ENCODE measurements at places on chromosomes 4 and X.

- no peak for DNase-seq
These were observed 942 bp upstream of the APLN start for GRCh38 chrX:129655547-129656249.

DNA sequence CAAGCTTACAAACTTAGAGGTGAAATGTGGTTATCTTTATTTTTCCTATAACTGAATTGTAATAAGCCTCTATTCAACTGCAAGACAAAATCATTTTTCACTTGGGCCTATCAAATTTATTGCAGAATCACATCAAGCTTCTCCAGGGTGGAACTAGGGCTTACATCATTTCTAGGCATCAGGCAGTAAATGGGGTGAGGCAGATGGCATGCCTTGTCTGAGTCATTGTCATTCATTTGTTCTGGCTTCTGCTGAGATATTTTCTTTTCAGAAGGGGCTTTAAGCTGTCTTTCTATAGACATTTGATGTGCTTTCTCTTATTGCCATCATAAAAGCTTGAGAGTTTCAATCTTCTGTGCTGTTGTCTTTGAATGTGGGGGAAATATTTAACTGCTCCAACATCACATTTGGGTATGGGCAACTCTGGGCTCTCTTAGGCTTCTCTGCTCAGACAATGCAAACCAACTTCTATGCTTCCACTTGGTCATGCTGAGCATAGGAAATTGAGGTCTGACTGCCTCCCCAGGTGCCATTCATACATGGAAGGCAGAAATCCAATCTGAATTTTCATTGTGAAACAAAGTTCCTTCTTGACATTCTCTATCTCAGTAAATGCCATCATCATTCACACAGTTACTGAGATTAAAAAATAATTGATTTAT lies 225.8 kb upstream of the GIMD1 start:
- no peak for DNase-seq

DNA sequence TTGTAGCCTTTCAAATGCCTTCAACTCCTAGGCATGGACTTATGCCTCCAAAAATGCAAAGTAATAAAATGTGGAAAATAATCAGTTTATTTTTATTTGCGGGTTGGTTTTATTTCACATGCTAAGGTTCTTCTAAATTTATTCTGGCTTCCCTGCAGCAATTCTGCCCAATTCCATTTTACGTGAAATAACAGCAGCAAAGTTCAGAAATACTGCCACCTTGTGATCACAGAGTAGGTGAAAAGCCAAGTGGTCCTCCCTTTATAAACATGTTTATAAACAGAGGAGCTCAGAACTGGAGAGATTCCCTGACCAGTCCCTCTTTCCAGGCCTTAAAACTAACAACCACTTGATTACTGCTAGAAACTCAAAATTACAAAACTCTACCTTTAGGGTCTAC lies 14.7 kb upstream of the DCHS2 start:
- peak; percentile 6 for DNase-seq

GRCh38 chr4:2250357-2251072 lies 8.6 kb upstream of the HAUS3 start:
- DNase-seq: no peak

DNA sequence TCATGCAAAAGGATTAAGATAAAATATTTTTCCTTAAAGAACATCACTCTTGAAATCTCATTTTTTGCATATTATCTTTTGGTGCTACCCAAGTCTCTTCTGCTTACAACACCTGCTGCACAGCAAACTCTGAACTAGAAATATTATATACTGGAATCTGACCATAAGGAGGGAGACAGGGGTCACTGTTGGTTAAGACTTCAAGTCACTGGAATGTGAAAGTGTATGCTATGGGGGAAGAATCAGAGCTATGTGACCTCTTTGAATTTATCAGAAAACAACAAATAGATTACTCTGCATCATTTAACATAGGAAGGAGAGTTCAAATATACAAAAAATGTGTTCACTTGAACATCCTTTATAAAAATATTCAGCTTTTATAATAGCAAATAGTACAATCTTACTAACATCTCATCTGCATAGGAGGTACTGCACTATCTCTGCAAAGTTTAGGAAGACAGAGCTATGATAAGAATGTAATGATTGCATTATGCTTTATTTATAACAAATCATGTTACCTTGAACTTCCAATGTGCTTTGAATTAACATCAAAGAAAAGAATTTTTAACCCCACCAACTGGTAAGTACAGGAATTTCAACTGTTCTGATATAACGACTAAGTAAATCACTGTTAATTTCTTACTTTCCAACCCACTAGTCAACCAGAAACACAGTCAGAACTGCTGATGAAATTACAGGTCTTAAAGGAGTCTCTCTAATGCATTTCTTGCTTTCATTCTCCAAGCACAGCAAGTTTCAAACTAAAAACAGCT lies 69.8 kb downstream of the ZNF827 start:
- DNase-seq: no peak

DNA sequence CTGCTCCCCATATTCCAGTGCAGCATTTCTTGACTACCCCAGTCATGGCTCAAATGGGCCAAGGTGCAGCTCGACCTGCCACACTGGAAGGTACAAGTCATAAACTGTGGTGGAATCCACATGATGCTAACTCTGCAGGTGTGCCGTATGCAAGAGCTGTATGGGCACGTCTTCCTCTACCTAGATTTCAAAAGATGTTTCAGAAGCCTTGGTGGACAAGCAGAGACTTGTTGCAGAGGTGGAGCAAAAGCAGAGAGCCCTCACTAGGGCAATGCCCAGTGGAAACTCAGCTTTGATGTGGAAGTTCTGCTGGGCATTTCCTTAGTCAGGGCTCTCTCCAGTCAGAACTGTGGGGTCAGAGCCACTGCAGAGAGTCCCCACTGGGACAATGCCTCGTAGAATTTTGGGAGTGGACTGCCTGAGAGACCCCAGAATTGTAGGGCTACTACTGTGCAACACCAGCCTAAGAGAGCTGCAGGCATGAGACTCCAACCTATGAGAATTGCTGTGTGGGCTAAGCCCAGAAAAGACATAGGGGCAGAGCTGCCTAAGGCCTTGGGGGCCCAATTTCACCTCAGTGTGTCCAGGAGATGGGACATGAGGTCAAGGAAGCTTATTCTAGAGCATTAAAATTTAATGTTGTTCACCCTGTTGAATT lies 65.7 kb downstream of the BEX3 start:
- DNase-seq: no peak

DNA sequence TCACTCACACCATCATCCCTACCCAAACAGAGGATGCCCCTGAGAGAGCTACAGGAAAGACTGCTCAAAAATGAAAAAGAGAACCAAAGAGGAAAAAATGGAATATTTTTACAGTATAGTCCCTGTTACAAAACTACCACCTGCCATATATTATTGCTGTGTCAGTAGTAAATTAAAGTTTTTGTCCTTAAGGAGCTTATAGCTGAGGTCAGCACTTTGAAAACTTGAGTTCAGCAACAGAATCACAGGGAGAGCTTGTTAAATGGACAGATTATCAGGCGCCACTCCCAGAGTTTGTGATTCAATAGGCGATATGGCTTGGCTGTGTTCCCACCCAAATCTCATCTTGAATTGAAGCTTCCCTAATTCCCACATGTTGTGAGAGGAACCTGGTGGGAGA lies 71.9 kb upstream of the FAM9A start:
- no peak for DNase-seq

GRCh38 chrX:107374132-107374531 lies 75.3 kb upstream of the FRMPD3 start:
- DNase-seq: no peak

DNA sequence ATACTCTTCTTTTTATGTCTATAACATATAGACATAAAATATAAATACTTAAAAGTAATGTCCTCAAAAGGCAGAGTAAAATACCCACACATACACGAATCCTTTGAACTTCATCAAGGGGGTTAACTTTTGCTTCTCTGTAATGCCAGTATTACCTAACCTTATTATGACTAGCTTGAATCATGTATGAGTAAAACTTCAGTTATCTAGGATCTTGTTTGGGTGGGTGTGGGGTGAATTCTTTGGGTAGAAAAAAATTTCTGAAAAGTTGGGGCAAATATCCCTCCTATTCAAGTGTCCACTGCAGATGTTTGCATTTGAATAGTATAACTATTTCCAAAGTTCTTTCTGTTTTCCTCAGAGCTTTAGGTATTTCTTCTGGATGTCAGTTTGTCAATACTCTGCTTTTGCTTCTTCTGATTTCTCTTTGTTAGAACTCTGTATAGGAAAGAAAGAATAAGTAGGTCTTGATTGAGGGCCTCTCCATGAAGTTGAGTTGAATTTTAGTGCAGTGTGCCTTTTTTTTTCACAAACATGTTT lies 173.8 kb downstream of the ADGRL3 start:
- DNase-seq: no peak

DNA sequence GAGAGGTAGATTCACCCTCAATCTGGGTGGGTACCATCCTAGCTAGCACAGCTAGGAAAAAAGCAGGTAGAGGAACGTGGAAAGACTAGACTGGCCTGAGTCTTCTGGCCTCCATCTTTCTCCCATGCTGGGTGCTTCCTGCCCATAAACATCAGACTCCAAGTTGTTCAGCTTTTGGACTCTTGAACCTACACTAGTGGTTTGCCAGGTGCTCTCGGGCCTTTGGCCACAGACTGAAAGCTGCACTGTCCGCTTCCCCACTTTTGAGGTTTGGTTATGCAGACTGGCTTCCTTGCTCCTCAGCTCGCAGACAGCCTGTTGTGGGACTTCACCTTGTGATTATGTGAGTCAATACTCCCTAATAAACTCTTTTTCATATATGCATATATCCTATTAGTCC lies 36.4 kb upstream of the UGT2B4 start:
- no peak for DNase-seq

- peak; percentile 8 for DNase-seq
These were observed 3.0 kb upstream of the IRF2 start for GRCh38 chr4:184477201-184477999.

- no peak for DNase-seq
These were observed 205.3 kb upstream of the KLF8 start for GRCh38 chrX:56026815-56027214.

DNA sequence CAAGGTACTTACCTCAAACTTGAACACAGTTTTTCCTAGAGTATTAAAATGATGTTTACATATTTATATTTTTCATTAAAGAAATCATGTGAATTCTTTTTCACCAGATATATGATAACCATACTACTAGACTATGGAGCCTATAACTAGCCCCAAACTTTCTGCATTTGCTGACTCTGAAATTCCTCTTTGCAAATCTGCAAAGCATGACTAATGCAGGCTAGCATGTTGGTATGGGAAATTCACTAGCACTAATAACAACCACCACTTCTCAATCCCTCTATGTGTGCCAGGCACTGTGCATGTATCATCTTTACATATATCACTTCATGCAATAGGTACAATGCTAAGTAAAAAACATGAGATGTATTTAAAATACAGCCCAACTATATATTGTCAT lies 51.1 kb downstream of the SLC10A7 start:
- no peak for DNase-seq

DNA sequence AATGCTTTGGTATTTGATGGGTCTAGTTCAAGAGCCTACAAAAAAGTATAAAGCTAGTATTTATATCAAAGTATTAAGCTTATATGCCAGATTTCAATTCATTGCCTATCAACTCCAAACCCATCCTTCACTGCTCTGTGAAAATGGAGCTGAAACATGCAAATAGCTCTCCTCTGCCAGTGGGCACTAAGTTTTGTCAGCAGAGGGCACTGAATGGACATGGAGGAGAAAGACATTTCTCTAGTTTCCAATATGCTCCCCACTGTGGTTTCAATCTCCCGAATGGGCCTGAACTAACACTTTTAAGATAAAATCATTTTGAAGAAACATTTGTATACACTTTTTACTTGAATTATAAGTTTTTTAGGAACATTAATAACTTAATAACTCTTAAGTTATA lies 12.4 kb downstream of the PPID start:
- peak; percentile 51 for DNase-seq

GRCh38 chrX:106959901-106960300 lies 39.7 kb downstream of the CLDN2 start:
- DNase-seq: no peak

- DNase-seq: no peak
These were observed 67.7 kb downstream of the MID1IP1 start for GRCh38 chrX:38868941-38869401.

DNA sequence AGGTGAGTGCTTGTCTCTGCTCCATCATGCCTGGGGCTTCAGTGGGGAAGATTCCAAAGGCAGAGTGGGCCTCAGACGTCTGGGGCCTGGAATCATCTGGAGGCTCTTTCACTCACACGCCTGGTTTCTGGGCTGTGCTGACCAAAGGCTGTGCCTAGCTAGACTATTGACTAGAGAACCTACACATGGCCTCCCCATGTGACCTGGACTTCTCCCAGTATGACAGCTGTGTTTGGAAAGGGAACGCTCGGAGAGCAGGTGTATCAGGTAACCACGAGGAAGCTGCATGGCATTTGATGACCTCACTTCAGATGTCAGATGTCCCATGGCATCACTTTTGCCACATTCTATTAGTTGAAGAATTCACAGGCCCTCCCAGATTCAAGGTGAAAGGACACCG lies 51.0 kb downstream of the ADGRL3 start:
- no peak for DNase-seq

- peak; percentile 36 for DNase-seq
These were observed 605.9 kb upstream of the DIPK2B start for GRCh38 chrX:45806410-45807121.

GRCh38 chrX:97398030-97398551 lies 514.4 kb downstream of the RPA4 start:
- no peak for DNase-seq

GRCh38 chr4:6665320-6665654 lies 24.8 kb downstream of the MRFAP1 start:
- no peak for DNase-seq

DNA sequence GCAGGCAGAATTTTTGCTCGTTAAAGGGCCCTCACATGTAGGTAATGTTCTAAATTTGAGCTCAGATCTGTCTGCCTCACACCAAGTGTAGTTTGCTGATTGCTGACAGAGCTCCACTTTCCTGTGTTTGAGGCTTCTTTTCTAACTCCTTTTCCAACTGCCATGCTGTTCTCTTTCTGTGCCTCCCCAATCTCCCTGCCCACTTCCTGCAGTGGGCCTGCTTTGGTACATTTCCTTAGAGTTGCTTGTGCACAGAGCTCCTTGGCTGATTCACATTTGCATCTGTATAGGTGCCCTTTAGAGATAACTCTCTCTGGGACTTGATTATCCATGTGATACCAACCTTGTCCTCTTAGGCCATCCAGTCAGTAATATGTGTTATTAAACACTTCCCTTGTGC lies 4.5 kb downstream of the MED28 start:
- DNase-seq: peak; percentile 20

Measured in hematopoietic multipotent progenitor cell treated with erythropoietin and hydrocortisone succinate and interleukin-3 and kit ligand, for 8 days (in vitro differentiated cells).